Esophagus squamous epithelium (tissue), 5 donors: ENCODE measurements at places on chromosomes 6 and 20.

GRCh38 chr6:41186031-41186562, 14.9 kb downstream of the TREML2 start:
- no peak for DNase-seq

- DNase-seq: no peak
These were observed 46.1 kb downstream of the PRDM1 start for GRCh38 chr6:106132153-106132698.

DNA sequence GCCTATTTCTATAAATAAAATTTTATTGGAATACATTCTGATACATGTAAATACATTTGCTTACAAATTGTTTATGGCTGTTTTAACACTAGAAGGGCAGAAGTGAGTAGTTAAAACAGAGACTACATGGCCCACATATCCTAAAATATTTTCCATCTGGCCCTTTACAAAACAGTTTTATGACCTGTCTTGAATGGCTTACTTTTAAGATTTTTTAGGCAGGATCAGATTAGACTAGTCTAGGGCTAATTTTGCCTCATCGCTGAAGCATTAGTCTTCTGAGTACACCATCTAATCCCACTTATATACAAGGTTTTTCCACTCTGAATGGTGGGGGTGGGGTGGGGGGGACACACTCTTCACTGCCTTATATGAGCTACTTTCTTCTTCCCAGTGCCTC, 27.1 kb downstream of the PLAGL1 start:
- DNase-seq: no peak

DNA sequence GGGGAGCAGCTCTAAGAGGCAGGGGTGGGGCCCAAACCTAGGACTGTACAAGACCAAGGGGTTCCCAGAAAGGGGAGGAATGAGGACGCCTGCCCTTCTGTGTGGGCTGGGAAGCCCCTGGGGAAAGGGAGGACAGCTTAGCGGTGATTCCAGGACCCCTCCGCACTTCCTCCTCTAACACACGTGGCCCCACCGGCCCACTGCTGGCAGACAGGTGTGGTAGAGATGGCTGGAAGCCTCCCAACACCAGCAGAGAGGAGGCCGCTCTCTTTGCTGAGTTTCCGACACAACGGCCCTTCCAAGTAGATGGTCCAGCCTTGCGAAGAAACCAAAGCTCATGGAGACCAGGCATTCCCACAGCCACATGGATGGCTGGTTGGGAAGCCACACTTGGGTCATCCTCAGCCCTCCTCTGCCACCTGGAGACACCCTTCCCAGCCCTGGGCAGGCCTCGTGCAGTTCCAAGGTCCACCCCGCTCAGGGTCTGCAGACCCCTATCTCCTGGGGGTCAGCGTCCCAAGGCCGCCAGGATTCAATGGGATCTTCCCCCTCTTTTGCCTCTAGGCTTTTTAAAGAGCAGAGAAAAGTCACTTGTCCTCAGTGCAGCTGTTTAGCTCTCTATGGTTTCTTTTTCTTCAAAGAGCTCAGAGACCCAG, 43.9 kb downstream of the RRBP1 start:
- DNase-seq: no peak

DNA sequence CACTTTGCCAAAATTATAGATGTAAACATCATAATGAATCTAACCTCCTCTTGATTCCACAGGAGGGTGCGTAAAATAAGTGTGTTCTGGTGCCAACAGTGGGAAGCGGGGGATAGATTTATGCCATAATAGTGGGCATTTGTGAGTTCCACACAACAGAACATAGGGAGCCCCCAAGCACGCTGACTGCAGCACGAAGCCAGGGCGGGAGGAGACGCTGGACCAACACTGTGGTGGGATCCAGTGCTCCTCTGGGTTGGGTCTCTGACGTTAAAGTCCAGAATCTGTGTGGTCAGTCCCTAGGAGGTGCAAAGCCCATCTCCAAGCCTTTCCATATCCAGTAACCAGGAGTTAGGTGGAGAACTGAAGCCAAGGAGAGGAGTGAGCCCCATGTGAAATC, 1.8 kb upstream of the TTLL2 start:
- no peak for DNase-seq

DNA sequence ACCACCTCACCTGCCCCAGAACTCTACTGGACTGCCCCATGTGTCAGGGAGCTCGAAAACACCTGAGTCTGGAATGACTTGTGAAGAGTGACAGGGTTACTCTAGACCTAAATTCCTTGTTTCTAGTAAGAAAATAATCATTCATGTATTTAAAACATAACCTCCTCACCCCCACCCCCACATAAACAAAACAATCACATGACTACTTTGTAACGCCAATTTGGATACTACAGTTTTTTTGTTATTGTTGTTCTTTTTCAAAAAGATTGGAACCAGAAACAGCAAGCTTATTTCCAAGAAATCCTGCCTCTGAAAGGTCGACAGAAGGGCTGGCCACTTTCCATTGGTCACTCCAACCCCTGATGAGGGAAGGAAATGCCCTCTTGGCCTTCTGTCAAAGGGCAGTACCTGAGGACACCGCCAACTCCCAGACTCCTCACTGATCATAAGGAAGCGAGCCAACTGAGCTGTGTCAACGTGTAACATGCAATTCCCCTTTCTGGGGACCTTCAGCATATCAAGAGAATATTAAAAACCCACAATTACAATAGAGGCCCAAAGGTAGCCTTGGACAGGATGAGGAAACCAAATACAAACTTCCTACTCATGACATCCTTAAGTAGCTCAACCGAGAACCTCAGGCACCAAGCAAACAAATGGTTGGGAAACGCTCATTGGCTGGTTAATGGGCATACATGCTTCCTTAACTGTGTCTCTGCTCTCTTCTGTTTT, 2.6 kb downstream of the MCUR1 start:
- DNase-seq: no peak

DNA sequence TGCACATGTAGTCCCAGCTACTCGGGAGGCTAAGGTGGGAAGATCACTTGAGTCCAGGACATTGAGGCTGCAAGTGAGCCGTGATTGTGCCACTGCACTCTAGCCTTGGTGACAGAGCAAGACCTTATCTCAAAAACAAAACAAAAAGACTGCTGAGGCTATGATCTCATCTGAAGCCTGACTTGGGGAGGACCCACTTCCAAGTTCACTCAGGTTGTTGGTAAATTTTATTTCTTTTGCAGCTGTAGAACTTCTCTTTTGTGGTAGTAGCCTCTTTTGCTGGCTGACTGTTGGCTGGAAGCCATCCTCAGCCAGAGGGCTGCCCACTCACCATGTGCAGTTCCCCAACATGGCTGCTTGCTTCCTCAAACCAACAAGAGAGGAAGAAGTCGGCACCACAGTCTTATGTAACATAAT, 36.8 kb upstream of the ME1 start:
- no peak for DNase-seq

GRCh38 chr20:1712634-1713624, 55.4 kb upstream of the SIRPG start:
- DNase-seq: no peak

- DNase-seq: no peak
These were observed 168.2 kb downstream of the GPX5 start for GRCh38 chr6:28693751-28694443.

GRCh38 chr6:51533962-51534361, 553.5 kb downstream of the PKHD1 start:
- no peak for DNase-seq

GRCh38 chr6:97214671-97215070, 68.3 kb downstream of the MMS22L start:
- DNase-seq: no peak

DNA sequence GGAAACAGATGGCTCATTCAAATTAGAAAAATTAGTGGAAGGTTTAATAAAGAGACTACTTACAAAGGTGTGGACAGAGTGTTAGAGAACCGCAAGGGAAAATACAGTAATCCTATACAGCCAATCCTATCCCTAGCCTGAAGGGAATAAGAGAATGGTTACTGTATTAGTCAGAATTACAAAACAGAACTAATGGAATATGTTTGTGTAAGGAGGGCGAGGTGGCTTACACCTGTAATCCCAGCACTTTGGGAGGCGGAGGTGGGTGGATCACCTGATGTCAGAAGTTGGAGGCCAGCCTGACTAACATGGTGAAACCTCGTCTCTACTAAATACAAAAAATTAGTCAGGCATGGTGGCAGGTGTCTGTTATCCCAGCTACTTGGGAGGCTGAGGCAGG, 16.3 kb upstream of the TRPC4AP start:
- no peak for DNase-seq

- no peak for DNase-seq
These were observed 376.0 kb upstream of the HS3ST5 start for GRCh38 chr6:114718716-114719270.

DNA sequence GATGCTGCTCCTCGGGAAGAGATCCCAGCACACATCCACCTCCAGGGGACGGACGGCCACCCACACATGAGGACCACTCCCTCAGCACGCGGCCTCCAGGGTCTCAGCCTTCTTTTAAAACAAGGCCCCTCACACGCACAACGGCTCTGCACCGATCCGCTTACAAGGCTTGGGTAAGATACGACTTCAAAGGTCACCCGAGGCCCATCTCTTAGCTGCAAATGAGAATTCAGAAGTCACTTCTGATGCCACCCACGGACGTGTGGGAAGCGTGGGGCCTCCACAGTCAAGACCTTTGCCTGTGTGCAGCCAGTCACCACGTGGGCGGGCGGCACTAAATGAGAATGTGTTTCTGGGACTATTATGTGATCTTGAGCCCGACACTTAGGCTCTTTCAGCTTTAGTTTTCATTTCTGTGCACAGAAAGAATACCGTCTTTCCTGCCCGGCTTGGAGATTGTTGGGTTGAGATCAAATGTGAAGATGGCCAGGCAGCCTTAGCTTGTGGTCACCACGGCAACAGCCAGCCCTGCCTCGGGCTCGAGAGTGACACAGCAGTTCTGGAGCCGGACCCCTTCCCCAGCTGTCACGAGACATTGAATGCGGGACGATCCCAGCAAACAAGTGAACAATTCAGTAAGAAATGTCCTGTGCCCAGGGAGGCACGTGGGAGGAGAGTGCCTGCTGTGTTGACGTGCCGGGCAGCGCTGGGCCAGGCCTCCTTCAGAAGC, 91.6 kb downstream of the RAMACL start:
- no peak for DNase-seq

GRCh38 chr6:133613211-133613610, 275.7 kb upstream of the TCF21 start:
- DNase-seq: no peak

- DNase-seq: no peak
These were observed 91.3 kb upstream of the PRDM1 start for GRCh38 chr6:105994591-105995390.

DNA sequence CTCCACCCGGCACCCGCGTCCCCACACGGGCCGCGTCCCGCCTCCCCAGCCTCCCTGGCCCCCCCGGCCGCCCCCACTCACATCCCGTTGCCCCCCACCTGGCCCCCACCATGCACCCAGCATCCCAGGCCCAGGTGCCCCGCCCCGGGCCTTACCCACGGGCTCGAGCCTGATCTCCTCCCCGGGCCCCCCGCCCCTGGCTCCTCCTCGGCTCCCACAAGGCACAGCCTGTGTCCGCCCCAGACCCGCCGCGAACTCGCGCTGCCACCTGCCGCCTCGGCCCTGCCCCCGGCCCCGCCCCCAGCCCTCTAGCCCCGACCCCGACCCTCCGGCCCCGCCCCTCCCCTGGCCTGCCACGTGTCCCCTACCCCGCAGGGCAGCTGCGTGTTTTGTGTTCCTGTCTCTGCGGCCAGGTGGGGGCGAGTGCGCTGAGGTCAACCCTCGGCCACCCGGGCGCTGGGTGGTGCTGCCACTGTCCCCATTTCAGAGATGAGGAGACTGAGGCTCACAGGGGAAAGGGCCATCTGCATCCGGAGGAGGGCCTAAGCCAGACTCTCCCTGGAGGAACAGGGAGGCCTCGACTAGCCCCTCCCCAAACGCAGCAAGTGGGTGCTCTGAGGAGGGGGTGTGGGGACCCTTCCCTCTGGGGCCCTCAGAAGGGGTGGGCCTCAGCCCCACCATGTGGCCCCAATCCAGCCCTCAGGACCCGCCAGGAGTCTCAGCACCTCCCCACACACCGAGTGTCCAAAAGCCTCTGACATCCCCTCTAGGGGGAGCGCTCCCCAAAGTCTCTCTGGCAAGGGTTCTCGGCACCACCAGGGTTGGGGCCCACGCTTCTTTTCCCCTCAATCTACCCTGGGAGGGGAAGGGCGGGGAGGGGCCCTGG, 99.8 kb downstream of the TAF4 start:
- DNase-seq: no peak

DNA sequence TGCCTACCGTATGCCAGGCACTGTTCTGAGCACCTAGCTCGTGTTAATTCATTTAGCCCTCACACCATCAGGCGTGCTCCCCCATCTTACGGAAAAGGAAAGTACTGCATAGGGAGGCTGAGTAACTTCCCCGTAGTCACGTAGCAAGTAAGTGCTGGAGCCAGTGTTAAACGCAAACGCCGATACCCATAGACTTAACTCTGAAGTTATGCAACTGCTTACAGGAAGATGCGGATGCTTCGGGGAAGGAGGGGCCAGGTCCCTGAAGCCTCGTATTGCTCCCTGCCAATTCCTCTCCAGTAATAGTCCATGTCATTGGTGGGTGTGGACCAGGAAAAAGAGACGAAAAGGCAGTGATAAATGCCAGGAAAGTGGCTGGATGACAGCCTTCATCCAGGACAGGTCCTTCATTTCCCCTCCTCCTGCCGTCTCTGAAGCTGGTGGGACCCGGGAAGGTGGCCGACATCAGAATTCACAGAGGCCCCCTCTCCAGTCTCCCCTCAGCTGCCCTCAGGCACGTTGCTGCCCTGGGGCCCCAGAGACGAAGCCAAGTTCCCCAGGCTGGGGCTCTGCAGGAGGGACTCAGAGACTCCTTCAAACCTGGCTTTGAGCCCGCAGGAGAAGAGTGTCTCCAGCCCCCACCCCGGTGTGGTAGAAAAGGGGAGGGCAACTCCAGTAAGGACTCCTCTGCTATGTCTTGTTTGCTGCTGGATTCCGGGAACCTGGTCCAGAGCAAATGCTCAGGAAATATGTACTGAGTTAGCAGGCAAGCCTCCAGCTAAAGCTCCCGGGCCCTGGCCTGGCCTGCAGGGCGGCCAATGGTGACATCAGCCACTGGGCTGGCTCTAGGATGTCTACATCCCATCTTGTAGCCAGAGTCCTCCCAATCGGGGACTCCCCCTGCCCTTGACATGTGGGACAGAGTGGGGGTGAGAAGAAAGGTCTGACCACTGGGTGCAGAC, 37.8 kb downstream of the RAB44 start:
- DNase-seq: no peak

DNA sequence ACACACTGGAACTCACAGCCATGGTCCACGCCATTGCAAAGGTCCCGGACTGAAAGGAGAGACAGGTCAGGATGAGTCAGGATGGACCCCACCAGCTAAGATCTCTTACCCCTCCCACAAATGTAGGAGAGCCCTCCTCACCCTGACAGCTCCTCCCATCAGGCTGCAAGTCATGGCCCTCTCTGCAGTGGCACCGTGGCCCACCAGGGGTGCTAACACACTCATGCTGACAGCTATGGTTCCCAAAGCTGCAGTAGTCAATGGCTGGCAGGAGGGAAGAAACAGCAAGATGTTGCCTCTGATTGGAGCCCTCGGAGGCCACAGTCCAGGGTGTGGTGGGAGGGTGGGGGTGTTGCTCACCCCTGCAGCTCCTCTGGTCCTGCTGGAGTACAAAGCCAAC, 5.7 kb upstream of the RBPJL start:
- no peak for DNase-seq

DNA sequence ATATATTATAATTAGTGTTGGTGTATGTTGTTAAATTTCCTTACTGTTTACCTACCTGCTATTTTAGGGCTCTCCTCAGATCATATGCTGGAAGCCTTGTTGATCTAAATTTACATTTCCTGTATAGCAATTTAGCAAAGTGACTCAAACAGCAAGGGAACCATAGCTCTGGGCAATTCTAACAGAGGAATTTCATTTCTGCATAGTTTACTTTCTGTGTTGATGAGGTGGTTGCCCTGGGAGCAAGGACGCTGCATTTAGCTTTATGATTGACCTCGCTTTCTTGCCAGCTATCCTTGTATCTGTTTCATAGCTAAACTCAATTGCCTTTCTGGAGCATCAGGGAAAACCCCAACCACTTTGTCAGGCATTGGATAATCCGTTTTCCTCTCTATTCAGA, 810.8 kb downstream of the GRIK2 start:
- no peak for DNase-seq
